ENCODE measurements at places on chromosomes 13 and 19.
A peak's percentile ranks its signal among the peaks of the same experiment; 100 is the strongest.

GRCh38 chr19:53785196-53785889 lies 38.8 kb downstream of the NLRP12 start:
- DNase-seq: no peak

DNA sequence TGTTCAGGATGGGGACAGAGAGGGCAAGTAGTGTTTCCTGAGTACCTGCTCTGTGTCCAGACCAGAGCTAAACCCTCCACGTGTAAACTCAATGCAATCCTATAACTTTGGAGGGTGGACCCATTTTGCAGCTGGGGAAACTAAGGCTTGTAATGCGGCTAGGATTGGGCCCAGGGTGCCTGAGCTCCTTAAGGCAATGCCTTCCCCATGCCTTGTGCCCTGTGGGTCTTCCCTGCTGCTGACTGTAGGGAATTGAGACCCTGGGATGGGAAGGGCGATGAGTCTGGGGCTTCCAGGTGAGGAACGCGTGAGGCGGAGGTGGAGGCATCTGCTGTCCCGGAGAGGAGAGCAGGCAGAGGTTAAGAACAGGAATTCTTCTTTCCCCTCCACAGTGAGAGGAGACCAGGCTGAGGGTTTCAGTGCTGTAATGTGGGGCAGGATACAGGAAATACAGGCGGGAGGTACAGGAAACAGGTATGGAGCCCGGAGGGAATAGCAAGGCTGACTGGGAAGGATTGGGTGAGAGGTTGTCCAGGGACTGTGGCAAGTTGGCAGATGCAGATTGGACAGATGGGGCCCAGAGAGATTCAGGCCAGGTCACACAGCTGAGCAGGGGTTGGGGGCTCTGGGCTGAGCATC lies 19.2 kb downstream of the SLC27A1 start:
- no peak for DNase-seq

- no peak for DNase-seq
Observed at GRCh38 chr13:46039411-46040182, 12.9 kb downstream of the ZC3H13 start.

DNA sequence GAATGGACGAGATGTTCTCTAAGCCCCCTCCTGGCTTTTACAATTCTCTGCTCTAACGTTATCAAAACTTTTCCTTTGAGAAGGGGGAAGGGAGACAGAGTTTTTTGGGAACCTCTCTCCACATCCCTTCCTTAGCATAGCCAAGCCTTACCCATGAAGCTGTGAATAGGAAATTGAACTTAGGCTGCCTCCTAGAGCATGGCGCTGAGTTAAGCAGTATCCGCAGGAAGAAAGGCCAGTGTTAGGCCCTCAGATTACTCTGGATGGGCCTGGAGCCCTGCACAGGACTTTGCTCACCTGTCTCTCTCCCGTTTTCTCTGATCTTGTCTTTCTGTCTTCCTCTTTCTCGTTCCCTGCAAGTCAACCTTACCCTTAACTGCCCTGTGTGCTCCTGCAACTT lies 39.6 kb downstream of the CYP2B6 start:
- DNase-seq: no peak

- no peak for DNase-seq
Observed at GRCh38 chr13:113075711-113076110, 29.9 kb upstream of the F7 start.

DNA sequence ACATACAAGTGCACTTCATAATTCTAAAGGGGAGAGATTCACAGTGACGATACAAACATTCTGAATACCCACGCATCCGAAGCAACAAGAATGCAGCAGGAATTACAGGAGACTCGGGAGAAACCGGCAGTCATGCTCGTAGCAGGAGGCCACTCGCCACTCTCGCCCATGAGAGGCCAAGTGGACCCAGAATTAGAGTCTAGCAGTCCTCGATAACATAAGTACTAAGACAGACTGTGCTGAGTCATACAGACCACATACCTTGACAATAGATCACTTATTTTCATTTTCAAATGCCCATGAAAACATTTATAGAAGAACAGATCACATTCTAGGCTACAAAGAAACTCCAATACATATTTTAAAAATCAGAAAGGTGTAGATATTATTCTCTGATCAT lies 299.1 kb upstream of the TSHZ3 start:
- no peak for DNase-seq

DNA sequence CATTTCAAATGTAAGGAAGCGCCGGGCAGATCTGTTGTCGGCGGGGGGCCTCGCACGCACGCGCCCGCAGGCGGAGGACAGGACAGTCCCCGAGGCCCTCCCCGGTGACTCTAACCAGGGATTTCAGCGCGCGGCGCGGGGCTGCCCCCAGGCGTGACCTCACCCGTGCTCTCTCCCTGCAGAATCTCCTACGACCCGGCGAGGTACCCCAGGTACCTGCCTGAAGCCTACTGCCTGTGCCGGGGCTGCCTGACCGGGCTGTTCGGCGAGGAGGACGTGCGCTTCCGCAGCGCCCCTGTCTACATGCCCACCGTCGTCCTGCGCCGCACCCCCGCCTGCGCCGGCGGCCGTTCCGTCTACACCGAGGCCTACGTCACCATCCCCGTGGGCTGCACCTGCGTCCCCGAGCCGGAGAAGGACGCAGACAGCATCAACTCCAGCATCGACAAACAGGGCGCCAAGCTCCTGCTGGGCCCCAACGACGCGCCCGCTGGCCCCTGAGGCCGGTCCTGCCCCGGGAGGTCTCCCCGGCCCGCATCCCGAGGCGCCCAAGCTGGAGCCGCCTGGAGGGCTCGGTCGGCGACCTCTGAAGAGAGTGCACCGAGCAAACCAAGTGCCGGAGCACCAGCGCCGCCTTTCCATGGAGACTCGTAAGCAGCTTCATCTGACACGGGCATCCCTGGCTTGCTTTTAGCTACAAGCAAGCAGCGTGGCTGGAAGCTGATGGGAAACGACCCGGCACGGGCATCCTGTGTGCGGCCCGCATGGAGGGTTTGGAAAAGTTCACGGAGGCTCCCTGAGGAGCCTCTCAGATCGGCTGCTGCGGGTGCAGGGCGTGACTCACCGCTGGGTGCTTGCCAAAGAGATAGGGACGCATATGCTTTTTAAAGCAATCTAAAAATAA lies 18.2 kb downstream of the IL17D start:
- DNase-seq: no peak

- no peak for DNase-seq
Observed at GRCh38 chr13:69828527-69828926, 279.1 kb upstream of the ATXN8OS start.

DNA sequence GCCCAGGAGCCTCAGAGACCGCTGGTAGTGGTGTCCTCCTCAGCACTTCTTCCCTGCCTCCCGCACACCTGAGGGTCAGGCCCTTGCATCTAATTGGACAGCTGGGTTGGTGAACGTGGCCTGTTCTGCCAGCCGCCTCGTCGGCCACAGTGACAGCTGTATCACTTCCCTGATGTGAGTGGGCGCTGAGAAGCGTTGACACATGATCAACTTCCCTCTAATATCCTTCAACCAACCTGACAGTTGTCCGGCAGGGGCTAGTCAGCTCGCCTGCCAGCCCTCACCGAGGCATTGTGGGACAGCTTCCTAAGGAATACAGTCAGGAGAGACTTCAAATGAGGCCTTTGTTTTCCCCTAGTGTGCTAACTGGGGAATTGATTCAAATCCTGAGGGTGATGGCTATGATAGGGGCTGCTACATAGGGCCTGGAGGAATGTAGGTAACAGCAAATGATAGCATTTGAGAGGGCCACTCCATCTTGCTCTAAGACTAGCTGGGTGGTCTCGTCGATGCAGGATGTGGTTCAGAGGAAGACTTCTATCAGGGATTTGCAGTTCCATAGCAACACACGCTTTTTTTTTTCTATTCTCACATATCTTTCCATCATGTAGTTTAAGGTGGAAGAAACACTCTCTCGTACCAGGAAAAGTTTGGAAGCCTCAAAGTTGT lies 230.8 kb downstream of the TSHZ3 start:
- no peak for DNase-seq

- DNase-seq: no peak
Observed at GRCh38 chr19:57813919-57814504, 701 bp downstream of the ZNF552 start.

GRCh38 chr19:10808937-10809649 lies 26.9 kb downstream of the TMED1 start:
- no peak for DNase-seq

- DNase-seq: no peak
Observed at GRCh38 chr13:69970520-69970919, 137.1 kb upstream of the ATXN8OS start.

GRCh38 chr19:9586764-9587163 lies 2.5 kb upstream of the ZNF121 start:
- DNase-seq: peak; percentile 64

- DNase-seq: no peak
Observed at GRCh38 chr19:9863759-9864158, 28.6 kb downstream of the PIN1 start.

- no peak for DNase-seq
Observed at GRCh38 chr13:53254500-53254899, 225.9 kb downstream of the OLFM4 start.

- DNase-seq: no peak
Observed at GRCh38 chr19:763869-764268, 13.0 kb downstream of the MISP start.

- DNase-seq: no peak
Observed at GRCh38 chr19:18283338-18283737, 1.9 kb upstream of the JUND start.

GRCh38 chr19:29395111-29395733 lies 130.6 kb upstream of the VSTM2B start:
- no peak for DNase-seq

- no peak for DNase-seq
Observed at GRCh38 chr19:2115324-2115723, 18.6 kb downstream of the IZUMO4 start.

DNA sequence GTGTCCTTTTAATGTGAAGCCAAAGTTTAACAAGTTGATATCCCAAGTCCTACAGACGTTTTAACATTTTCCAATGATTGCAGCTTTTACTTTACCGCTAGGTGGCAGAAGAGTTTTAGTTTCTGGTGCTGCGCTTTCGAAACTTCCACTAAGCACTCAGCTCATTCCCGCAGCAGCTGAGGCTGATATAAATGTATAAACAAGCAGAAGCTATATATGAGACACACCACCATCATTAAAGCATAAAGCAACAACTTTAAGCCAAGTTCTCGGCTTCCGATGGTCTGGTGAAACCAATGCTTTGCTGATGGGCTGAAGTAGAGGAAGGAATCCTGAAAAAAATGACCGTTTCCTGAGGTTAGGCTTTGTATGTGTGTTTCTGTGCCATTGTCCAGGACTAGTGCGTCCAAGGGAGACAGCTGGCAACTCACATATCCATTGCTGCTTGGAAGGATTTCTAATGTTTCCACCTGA lies 753.9 kb downstream of the OLFM4 start:
- DNase-seq: peak; percentile 65

DNA sequence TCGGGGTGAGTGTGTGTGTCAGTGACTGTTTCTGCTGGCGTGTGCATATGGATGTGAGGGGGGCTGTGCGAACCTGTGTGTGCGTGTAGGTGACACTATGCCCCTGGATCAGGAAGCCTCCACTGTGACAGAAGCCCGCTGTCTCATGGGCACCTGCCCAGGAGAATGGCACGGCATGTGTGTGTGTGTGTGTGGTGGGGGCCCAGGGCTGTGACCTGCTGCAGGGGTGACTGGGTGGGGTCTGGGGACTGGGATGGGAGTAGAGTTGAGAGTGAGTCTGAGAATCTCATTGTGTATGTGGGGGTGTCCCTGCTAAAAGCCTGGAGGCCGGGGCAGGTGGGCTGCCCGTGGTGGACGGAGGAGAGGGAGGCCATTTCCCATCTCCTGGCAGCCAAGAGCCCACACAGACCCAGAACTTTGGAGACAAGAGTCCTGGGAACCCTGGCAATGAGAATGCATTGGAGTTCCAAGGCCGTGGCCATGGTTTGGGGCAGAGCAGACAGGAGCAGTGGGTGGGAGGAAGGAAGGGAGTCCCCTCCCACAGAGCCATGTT lies 6.4 kb upstream of the TPM4 start:
- no peak for DNase-seq

DNA sequence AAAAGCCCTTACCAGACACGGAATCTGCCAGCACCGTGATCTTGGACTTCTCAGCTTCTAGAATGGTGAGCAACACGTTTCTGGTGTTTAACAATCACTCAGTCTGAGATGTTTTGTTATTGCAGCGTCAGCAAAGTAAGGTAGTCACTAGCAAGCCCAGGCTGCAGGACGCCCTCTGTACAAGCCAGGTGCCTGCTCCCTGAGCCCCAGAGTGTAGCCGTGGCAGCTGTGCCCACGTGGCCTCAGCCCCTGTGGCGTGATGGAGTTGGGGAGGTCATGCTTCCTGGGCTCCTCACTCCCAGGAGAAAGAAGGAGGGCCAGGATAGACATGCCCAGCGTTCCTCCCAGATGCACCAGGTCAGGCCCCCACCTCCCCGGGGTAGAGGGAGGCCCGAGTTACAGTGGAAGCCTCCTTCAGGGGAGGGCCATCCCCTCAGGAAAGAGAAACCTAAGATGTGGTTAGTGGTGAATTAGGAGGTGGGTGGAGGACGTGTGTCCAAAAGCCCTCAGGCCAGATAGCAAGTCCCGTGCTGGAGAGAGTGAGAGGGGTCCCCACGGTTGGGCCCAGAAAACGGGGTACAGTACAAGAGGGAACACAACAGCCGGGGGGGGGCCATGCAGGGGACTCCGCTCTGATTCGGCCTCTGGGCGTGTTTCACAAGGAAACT lies 169.6 kb upstream of the SOX1 start:
- no peak for DNase-seq

GRCh38 chr19:1854542-1855039 lies 6.3 kb upstream of the REXO1 start:
- DNase-seq: no peak

GRCh38 chr19:48780631-48781391 lies 25.5 kb downstream of the FGF21 start:
- no peak for DNase-seq

DNA sequence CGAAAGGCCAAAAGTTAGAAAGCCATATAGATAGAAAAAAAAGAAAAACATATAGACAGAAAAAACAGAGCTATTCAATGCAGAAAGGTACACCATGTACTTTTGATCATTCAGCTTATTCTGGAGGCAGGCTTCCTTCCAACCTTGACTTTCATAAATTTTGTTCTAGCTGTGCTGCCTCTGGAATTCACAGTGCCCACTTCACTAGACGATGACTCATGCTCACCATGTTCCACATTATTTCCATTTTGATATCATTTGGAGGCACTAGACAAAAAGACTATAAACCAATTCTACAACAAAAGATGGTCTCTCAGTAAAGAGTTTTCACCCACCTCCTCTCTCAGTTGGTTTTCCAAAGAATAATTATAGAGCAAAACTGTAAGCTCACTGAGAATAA lies 229.0 kb upstream of the IPO5 start:
- no peak for DNase-seq
